ENCODE measurements at places on chromosomes 4 and X.

GRCh38 chrX:8988446-8988845, 45.5 kb downstream of the FAM9B start:
- DNase-seq: no peak

- no peak for DNase-seq
Observed at GRCh38 chrX:155592331-155592730, 20.4 kb downstream of the TMLHE start.

GRCh38 chrX:78922754-78923153, 22.4 kb upstream of the P2RY10 start:
- no peak for DNase-seq

DNA sequence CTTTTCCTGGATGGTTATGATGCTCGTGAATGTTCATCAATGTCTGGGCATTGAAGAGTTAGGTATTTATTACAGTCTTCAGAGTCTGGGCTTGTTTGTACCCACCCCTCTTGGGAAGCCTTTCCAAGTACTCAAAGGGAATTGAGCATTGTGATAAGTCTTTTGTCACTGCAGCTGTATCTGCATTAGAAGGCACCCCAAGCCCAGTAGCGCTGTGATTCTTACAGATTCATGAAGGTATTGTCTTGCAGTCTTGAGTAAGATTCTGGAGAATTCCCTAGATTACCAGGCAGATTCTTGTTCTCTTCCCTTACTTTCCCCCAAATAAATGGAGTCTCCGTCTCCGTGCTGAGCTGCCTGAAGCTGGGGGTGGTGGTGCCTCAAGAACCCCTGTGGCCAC, 173.4 kb upstream of the HUWE1 start:
- no peak for DNase-seq

All from CD4-positive, alpha-beta T cell treated with Interleukin-10 for 1 hour (primary cell).